ENCODE measurements at places on chromosomes 1 and 21. TPM values are rescaled to one million over a fixed set of nuclear protein-coding genes. Genes with fewer than 3 reads are reported as not detected.

Gene FOXO6
- 1.9 TPM for total RNA-seq

Gene FCAMR
- not detected for total RNA-seq

Gene MX2
- 11.4 TPM for total RNA-seq

Gene RGS8
- 5.6 TPM for total RNA-seq

GRCh38 chr1:80441664-80442063, 1359.1 kb upstream of the ADGRL2 start:
- no peak for DNase-seq

DNA sequence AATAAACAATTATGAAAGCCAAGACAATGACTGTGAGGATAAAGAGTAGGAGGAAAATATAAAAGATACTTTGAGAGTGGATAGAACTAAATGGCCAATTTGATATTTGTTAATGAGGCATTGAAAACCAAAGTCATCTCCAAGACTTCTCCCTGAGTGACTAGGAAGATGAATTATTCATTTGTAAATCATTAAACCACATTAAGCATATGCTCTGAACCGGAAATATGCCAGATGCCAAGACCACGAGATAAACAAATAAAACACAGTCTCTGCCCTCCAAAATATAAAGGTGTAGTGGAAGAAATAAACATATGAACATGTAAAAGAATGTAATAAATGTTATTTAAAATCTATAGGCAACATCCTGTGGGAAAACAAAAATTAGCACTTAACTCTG, 78.8 kb downstream of the MRPL39 start:
- no peak for DNase-seq
